ENCODE measurements at places on chromosomes 1 and 21.

DNA sequence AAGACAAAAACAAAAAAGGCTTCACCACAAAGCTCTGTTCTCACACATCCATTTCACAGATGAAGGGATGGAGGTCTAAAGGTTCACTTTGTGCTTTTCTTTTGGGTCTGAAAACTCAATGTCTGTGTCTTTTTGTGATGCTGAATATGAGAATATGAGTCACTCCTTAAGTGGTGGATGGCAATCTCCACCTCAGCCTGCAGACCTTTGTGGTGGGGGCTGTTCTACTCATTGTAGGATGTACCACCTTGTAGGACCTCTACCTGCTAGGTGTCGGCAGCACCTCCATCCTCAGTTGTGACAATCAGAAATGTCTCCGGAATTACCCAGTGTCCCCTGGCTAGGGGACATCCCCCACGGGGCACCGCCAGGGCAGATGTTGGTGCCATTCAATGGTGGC is 42.8 kb downstream of the UBASH3A start:
- no peak for DNase-seq

DNA sequence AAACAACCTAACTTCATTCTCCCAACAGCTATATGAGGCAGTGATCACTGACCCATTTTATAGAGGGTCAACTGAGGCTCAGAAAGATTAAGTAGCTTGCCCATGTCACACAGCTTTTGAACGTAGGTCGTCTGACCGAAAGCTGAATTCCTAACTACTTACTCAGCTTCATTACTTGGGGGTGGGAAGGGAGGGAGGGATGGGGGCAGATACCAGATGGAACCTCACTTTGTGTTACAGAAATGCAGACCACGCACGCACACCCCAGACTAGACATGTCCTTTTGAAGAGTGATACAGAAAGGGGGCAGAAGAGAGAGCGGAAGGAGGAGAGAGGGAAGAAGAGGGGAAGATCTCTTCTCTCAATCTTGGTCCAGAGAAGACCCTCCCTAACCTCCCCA is 2.3 kb downstream of the ADGRB2 start:
- no peak for DNase-seq

DNA sequence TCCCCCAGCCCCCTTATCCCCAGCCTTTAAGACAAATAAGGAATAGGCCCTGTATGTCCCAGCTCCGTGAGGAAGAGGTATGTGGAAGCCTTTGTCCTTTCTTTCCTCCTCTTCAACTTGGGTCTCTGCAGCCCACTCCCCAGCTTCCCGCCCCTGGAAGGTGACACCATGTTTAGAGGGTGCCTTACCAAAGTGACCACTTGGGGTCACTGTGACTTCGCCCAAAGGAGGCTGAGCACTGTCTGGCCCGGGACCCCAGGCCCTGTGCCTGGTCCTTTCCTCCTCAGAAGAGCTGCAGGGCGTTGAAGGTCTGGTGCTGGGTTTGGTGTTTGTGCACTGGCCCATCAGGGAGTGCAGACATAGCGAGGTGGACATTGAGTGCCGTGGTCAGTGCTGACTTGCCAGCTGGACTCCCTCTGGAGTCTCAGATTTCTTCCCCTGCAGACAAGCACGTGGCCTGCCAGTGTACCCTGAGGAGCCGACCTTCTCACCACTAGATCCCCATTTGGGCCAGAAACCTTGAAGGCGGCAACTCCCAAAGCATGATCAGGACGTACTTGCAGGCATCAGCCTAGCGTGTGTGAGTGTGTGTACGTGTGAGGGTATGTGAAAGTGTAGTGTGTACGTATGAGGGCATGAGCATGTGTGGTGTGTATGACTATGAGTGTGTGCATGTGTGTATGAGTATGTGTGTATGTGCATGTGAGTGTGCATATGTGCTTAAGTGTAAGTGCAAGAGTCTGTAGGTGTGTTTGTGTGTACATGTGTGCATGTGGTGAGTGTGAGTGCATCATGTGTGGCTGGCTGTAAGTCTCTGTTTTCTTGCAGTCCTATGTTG is 181.4 kb upstream of the KIAA0040 start:
- no peak for DNase-seq

DNA sequence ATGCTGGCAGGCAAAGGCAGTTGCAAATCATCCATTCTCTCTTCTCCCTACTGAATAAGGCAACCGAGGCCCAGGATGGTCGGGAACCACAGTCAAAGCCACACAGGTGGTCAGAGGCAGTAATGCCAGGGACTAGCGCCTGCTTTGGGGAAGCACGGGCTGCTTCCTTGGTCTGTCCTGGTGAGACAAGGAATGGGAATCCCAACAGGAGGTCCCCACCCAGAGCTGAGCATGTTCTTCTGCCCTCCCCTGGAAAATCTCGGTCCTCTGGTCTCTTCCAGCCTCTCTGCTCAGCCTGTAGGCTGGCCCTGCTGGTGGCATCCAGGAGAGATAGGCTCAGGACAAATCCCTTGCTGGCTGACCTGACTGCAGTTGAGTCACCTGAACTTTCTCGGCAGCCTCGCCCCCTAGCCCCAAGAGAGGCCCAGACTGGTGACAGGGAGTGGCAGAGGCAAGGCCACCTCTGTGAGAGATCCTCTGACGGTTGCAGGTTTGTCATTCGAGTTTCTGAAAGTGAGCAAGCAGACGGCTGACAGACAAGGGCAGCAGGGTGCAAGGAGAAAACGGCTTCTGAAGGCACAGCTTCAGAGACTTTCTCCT is 5.8 kb downstream of the OLIG1 start:
- DNase-seq, result no peak

- DNase-seq, result no peak
Observed at GRCh38 chr1:39755965-39756659, 15.0 kb downstream of the OXCT2 start.

GRCh38 chr1:174204697-174205308 is 45.5 kb downstream of the RABGAP1L start:
- DNase-seq, result no peak
